ENCODE measurements at places on chromosomes 2 and 18.

GRCh38 chr2:178804791-178805190, 2.4 kb downstream of the TTN start:
- no peak for DNase-seq

DNA sequence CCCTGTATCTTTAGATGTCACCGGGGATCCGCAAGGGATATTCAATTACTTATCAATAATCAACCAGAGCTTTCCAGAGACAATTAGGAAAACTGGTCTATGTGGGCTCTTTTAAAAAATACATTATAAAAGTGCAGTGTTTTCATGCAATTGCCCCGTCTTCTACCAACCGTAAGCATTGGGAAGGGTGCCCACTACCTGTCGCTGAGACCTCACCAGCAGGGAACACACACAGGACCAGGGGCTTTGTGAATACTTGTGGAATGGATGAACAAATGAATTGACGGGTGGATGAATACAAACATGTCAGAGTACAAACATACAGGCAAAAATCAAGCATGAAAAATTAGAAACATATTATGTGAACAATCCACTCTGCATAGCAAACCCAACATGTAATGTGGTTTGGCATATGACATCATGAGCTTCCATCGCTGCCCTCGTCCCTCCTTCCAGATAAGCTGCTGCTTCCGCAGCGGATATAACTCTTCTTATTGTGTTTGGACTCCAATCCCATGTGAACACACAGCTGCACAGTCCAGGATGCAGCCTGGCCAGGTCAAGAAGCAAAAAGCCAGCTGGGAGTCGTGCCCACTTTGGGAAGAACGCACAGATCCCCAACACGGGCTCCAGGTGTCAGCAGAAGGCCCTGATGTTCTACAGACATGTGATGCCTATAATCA, 5.3 kb downstream of the FHL2 start:
- no peak for DNase-seq

DNA sequence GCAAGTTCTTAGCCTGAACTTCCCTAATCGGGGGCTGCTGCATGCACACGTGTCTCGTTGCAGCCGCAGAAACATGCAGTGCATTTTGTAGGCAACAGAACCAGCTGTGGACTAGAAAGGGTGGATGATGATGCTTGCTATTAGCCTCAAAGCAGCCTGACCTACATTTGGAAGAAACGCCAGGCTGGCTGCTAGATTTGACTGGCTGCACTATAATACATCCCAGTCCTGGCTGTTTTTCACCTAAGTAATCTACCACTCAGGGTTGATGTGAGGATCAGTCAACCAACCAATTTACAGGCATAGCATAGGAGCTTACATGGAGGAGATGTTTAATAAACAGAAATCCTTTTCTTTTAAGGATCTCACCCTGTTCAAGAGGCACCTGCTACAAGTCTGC, 56.4 kb upstream of the SPP2 start:
- DNase-seq: no peak

DNA sequence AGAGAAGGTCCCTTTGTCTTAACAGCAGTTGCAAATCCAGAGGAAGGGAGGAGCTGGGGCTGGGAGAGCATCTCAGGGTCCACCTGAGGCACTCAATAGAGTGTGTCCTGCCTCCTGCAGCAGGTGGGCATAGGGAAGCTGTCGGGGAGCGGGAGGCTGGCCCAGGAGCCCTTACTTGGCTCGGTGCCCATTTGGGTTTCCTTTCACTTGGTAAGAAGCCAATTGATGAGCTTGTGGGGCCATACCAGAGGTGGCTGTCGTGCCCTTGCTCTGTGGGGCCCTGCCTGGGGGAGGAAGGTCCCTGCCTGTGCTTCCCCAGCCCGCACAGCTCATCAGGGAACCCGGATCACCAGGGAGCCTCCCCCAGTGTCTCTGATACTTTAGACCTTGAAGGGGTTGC, 229.7 kb downstream of the DYSF start:
- peak; percentile 10 for DNase-seq
